Right forelimb (tissue), 1 donor: ENCODE measurements at places on chromosomes 1 and 21.

GRCh38 chr1:2470290-2471158 is 5.6 kb upstream of the PLCH2 start:
- no peak for DNase-seq

GRCh38 chr1:208885060-208885459 is 640.9 kb upstream of the PLXNA2 start:
- no peak for DNase-seq

DNA sequence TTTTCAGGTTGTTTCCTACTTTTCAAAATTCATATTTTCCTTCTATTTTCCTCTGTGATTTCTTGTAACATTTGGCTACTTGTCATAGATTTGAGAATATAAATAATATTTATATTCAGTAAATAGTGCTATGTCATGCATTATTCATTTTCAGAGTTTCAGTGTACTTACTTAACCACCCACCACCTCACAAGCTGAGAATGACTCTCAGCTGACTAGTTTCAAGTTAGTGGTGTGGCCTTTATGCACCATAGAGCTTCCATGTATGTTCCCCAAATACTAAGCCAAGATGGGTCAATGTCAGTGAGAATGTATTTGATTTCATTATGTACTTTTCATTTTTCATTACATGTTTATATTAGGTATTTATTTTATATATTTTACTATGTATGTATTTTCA is 56.9 kb upstream of the RGS1 start:
- no peak for DNase-seq

GRCh38 chr1:75996196-75996595 is 64.0 kb upstream of the ASB17 start:
- DNase-seq, result no peak

- no peak for DNase-seq
These were observed 393.9 kb upstream of the DEPDC1 start for GRCh38 chr1:68890736-68891135.

DNA sequence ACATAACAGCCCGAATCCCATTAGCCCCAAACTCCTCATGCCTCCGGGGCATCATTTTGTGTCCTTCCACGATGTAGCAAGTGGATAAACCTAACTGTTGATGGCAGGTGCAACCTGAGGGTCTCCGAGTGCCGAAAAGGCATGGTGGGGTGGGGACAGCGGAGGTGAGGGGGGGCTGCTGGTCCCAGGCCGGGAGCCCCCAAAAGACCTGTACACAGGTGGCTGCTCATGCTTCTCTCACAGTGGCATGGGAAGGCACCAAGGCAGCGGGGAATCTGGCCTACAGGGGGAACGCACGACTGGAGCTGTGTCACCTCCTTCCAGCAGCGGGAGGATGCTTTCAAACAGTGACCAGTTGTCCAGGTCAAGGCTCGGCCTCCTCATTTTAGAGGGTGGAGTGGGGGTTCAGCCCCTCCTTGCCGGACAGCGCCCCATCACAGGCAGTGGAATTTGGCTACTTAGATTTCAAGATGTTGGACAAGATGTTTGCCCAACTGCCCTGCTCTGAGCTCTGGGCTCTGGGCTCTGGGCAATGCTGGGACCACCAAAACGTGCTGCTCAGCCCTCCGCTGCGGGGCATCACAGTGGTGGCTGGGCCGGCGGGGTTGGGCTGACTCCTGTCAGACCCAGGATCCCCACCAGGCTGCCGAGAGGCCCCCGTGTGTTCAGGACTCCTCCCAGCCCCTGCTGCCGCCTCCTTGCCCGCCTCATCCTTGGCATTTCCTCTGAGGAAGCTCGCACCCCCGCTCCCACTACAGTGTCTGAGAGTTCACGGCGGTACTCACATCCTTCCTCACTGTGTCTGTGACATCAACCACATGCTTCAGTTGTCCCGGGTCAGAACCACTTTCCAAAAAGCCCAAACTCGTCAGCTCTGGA is 7.6 kb downstream of the DNMT3L start:
- no peak for DNase-seq

- peak; percentile 58 for DNase-seq
These were observed 66.5 kb downstream of the SH3BGR start for GRCh38 chr21:39518055-39518846.

GRCh38 chr1:58848818-58849411 is 65.1 kb upstream of the JUN start:
- DNase-seq, result no peak

GRCh38 chr1:234780531-234781162 is 170.7 kb upstream of the IRF2BP2 start:
- DNase-seq, result peak; percentile 42
